Omental fat pad (tissue), 4 donors: ENCODE measurements at places on chromosomes 1 and 21. TPM values are rescaled to one million over a fixed set of nuclear protein-coding genes. Genes with fewer than 3 reads are reported as not detected.

DNA sequence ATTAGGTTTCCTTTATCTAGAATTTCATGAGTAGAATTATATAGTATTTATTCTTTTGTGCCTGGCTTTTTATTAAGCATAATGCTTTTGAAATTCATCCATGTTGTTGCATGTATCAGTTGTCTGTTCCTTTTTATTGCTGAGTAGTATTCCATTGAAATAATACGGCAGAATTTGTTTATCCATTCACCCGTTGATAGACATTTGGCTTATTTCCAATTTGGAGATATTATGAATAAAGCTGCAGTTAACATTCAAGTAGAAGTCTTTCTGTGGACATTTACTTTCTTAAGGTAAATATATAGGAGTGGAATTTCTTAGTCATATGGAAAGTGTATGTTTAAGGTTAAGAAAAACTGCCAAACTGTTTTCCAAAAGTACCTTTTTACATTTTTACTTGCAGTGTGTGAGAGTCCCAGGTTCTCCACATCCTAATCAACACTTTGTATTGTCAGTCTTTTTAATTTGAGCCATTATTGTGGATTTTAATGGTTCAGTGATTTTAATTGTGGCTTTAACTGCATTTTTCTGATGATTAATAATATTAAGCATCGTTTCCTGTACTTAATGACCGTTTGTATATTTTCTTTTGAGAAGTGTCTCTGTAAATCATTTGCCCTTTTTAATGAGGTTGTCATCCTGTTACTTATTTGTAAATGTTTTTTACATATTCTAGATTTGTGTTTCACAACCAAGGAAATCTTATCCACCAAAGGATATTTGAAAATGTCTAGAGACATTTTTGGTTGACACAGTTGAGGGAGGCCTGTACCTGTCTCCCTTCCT is 22.7 kb downstream of the KCTD3 start:
- no peak for DNase-seq

DNA sequence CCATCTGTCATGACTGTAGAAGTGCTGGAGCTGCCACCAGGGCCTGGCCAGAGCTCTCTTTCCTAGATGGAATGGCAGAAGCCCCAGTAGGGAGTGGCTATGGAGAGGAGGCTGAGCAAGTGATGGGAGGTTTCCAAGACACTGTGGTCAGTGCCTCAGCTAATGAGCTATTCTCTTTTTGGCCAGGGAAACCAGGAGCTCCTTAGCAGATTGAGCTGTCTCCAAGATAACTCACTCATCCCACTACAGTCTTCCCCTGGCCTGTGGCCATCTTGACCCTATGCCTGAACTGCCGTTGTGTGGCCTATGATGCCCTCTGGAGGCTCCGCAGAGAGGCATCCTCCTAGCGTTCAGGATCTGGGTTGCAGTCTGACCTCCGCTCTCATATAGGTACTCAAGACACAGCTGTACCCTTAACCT is 60.5 kb downstream of the ERI3 start:
- DNase-seq, result no peak

The LHX8 gene
- total RNA-seq, result not detected

The VAMP3 gene
- total RNA-seq, result 107 TPM

GRCh38 chr21:37294679-37295078 is 27.5 kb upstream of the VPS26C start:
- DNase-seq, result no peak

The GPR3 gene
- total RNA-seq, result 0.65 TPM
